ENCODE measurements at places on chromosomes 12 and 14.

GRCh38 chr12:87227162-87227561 lies 802.0 kb downstream of the C12orf50 start:
- no peak for DNase-seq

- DNase-seq, result no peak
Observed at GRCh38 chr12:3446235-3446634, 44.8 kb upstream of the PRMT8 start.

DNA sequence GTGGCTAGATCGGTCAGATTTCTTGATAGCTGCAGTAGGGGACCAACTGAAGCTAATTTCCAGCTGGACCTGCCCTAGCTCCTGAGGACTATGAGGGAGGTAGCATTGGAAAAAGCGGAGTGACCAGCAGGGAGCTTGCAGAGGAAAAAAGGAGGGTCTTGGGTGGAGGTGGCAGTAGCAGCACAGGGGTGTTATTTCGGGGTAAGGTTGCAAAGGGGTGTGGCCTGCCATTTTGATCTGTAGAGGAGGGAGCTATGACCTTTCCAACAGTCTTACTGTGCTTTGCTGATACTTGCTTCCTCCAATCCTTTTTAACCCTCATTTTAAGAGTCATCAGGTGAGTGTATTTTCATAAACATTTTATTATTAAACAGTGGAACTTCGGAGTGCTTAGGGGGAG lies 83.8 kb upstream of the NRXN3 start:
- no peak for DNase-seq

DNA sequence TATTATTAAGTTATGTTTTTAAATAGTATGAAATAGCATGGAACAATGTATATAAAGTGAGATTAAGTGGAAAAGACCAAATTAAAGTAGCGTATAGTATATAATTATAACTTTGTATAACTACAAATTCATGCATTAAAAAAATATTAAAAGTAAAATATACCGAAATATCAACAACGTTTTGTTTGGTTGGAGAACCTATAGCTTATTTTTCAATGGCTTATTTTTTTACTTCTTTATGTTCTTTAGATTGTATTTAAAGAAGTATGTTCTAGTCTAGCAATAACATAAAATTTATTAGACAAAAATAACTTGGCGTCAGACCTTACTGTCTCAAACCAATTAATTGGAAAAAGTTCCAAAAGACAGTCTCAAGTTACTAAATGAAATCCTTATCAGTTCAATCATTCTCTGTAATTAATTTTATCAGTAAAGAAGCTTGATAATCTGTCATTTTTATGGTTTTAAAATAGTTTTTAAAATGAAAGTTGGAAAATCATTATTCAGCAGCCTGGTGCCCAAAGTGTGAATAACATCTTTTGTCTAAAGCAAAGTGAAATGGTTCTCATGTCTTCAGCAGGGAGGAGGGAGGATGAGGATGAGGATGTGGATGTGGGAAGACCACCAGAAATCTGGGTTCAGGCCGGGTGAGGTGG lies 46.7 kb downstream of the IRAK3 start:
- DNase-seq, result no peak

GRCh38 chr14:63854330-63854729 lies 1.5 kb downstream of the SYNE2 start:
- DNase-seq, result peak; percentile 38

GRCh38 chr14:73500360-73500759 lies 9.6 kb downstream of the RIOX1 start:
- DNase-seq, result peak; percentile 52

DNA sequence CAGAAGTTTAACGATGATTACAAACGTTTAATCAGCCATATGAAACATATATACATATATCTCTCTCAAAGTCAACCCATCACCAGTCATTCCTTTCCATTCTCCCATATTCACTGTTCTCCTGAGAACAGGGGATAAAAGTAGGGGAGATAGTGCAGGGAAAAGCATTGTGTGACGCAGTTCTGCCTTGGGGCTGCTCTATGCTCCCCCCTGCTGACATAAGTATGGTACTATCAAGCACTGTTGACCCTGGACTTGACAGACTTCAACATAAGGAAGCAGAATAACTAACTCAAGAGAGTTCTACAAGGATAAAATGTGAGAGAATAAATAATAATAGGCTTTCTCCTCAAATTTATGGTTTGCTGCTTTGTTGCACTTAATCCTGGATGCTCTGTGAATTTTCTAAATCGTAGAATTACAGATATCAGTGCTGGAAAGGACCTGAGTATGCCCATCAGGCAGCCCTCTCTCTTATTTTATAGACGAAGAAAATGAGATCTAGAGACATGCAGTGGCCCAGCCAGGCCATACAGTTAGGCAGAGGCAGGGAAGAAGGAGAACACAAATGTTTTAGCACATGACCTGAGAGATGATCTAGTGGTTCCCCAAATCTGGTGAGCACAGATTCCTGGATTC lies 87.2 kb downstream of the SCN8A start:
- DNase-seq, result peak; percentile 45

DNA sequence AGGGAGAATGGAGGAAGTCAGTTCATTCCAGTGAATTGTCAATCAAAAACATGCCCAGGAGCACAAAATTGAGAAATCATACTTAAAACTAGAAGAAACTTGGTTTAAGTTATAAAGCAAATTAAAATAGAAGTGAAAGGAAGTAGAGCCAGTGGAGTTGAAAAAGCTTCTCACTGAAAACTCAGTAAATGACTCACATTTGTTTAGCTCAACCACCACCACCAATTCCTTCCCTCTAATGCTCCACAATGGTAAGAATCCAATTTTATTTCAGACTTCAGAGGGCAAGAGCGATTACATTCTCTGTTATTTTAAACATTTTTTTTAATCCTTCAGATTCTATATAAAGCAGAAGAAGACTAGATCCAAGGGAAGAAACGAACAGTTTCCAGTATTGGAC lies 19.4 kb downstream of the UTP20 start:
- no peak for DNase-seq

Data from WERI-Rb-1 (cell line).